ENCODE measurements at places on chromosomes 6 and 20.

DNA sequence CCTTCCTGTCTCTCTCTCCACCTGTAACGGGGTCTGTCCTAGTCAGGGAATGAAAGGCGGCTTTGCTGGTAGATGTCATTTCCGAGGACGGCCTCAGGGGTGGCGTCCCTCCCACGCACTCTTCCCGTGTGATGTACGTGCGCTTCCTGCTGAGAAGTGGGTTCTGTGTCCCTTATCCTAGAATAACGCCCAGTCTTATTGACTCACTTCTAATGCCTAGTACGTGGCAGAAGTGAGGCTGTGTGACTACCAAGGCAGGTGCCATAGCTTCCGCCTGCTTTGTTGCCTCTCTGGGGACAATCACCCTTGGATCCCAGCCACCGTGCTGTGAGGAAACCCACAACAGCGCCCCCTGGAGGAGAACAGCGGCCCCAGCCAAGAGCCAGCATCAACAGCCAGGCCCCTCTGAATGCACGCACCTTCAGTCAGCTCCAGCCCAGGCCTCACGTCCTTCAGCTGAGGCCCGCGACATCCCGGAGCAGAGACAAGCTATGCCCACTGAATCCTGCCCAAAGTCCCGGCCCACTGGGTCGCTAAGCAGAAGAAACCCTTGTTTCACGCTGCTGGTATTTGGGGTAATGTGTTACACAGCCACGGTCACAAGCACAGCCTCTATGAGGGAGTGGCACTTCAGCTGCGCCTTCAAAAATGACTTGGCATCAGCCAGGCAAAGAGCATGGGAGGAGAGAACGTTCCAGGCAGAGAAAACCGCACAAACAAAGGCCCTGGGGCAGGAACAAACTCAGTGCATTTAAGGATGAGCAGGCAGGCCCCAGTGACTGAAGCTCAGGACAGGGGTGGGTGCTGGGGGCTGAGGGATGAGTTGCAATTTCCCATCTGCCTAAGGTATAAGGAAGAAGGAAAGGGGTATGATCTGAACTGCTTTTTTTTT is 224.2 kb downstream of the NFATC2 start:
- DNase-seq: peak; percentile 9

DNA sequence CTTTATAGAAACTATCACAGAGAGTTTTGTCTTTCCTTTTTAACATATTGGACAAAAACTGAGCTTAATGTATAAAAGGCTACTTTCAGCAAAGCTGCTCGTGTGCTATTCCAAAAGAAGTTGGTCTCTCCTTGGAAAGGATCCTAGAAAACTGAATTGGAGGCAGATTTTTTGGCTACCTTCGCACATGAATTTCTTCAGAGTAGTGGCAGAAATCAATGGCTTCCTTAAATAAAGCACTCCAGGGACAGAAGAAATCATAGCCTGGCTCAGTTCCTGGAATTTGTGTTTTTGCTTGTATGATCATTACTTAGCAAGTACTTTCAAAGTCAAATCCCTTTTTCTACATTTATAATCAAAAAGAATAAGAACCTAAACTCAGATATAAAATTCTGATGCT is 780.3 kb downstream of the PHF3 start:
- no peak for DNase-seq

- no peak for DNase-seq
These were observed 35.2 kb downstream of the PHACTR1 start for GRCh38 chr6:12751694-12752325.

GRCh38 chr20:12055161-12055560 is 137.5 kb downstream of the BTBD3 start:
- DNase-seq: no peak

GRCh38 chr6:167726043-167726621 is 100.6 kb upstream of the AFDN start:
- no peak for DNase-seq

- no peak for DNase-seq
These were observed 73.2 kb downstream of the ATRN start for GRCh38 chr20:3543901-3544507.

GRCh38 chr6:7256785-7257184 is 56.2 kb downstream of the SSR1 start:
- no peak for DNase-seq

DNA sequence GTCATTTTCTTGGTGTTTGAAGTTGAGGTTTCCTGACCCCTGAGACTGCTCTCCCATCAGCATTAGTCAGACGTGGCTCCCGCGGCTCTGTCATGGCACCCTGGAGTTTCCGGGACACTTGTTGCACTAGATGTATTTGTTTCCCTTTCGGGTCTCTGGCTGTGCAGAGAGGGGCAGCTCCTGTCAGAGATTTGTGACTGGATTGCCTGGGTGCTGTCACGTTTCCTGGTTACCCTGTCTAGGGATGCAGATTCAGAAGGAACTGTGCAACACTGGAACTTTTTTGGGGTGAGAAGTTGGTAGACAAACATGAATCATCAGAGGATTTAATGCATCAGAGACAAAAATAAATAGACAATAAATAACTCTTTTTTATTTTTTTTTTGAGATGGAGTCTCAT is 431.8 kb upstream of the MAN1A1 start:
- DNase-seq: no peak

Data from activated gamma-delta T cell treated with anti-CD3 and anti-CD28 coated beads, Interleukin-2, amount 50 U/mL, for 16 hours (primary cell).